ENCODE measurements at places on chromosomes 2 and 18.

DNA sequence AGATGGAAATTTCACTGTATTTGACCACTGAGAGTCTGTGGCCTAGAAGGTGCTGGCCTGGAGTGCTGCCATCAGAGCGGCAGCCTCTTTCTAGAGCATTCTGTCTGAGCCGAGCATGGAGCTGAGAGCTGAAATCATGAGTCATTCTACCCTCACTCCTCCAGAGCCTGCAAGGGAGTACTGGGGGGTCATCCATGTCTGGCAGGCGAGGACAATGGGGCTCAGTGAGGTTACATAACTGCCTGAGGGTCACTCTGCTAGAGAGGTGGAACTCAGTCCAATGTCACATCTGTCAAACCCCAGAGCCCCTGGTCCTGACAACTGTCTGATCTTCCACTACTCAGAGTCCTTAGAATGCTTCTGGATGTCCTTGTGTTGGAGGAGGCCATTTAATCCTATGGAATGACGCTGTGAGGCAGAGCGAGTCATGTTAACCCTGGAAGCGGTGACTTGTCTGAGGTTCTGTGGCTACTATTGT is 65.3 kb downstream of the HAUS1 start:
- DNase-seq, result no peak

GRCh38 chr18:56921896-56922480 is 224.9 kb upstream of the BOD1L2 start:
- DNase-seq, result no peak

DNA sequence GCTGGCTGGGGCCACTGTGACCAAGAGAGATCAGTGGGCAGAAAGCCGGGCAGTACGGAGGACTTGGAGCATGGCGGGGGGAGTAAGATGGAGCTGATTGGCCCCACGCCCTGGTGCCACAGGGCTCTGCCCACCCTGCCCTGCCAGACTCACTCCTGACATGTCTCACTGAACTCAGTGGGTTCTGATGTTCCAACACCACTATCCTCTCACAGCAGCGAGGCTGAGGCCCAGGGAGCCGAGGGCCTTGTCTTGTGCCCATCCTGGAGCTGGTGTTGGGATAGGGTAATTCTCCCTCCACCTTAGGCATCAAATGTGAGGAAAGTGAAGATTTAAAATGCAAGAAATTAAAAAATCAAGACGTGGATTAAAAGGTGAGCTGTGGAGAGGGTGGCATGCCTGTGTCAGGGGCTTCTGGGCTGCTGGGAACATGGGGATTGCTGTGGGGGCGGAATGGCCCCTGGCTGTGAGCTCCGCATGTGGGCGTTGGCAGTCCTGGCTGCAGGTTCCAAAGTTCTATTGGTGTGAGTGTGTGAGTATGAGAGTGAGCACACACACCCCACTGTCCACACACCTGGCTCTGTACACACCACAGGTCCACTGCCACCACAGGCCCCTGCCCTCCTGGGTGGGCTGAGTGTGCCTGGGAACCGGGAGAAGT is 283.5 kb upstream of the HS6ST1 start:
- no peak for DNase-seq

DNA sequence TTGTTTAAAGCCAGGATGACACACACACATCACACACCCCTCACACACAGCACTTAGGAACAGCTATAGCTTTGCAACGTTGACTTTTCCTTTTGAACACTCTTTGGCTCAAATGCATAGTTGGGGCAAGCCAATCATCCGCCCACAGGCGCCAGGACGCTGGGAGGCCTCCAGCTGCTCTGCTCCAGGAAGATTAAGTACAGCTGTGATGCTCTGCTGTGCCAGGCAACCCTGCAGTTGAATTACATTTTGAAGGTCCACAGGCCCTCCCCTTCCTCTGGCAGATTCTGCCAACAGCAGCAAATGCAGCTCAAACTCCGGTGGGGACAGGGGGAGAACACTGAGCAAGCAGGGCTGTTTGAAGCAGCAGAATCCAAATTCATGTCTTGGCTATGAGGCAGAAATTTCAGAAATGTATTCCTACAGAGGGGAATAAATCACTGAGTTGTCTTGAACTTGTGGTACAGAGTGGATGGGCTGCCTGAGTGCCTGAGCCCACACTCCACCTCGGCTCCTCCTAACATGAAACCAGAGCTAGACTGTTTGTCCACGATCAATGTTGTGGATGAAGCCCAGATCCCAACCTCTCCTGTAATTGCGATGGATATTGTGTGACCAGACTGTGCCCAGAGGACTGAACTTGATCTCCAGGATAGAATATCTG is 86.5 kb upstream of the PPP1CB start:
- peak; percentile 62 for DNase-seq

DNA sequence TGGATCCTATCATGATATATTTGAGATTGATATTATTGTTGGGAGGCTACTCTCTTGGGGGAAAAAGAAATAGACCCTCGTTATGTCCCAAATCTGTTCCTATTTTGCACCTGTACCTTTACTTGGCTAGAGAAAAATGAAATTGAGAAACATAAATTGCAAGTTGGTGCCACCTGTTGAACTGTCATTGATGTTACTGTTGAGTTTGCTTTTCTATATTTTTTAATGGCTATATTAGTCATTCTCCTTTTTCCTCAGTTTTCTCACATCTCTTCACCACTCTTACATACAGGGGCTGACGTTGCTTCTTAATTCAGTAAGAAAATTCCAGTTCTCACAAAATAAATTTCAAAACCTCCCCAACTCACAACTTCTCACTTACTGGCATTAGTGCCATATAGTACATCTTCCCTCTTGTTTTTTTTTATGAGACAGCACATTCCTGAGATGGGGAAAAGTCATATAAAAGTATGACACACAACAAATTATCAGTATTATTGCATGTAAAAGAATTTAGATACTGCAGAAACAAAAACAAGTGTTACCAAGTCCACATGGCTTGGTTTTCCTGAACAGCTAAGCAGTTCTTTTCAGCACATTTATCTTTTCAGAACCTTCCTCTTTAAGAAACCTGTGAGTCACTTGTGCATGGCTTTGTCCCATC is 348.3 kb upstream of the DSEL start:
- DNase-seq, result peak; percentile 99

- no peak for DNase-seq
Measured at GRCh38 chr2:163717993-163718680, 17.7 kb downstream of the FIGN start.

- DNase-seq, result no peak
Measured at GRCh38 chr2:112010751-112011150, 44.3 kb upstream of the TMEM87B start.

DNA sequence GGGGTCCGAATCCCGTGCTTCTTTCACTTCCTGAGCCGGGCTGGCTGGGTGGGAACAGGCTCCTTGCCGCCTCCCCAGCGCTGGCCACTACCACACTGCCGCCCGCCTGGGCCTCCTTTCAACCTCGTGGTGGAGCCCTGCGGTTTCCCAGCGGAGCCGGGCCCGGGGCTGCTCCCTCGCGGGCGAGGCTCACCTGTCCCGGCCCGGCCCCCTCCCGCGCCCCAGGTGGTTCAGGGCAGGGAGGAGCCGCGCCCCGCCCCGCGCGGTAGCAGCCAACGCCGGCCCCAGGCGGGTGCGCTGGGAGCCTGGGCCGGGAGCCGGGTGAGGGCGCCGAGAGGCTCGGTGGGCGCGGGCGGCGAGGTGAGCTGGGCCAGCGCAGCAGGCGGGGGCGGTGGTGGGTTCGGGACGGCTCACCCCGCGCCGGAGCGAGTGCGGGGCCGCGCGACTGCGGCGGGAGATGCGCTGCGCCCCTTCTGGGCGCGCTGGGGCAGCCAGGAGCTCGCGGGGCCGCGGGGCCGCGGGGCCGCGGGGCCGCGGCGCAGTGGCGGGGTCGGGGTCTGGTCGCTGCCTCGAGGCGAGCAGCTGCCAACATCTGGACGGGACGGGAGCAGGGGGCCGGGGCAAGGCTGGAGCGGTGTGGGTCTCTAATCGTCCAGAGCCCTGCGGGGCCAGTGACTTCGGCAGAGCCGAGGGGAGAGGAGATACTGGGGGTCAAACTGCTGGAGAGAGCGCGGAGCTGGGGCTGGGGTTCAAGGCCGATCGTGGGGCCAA is at the start of gene LYPD6B:
Gene LYPD6B, plus strand, starts transcription at position 258 of the 771 bp plus-strand sequence. CDS start 92,250 bp downstream, outside the sequence.
- DNase-seq, result no peak

- no peak for DNase-seq
Measured at GRCh38 chr2:69773206-69773605, 31.3 kb downstream of the ANXA4 start.

- no peak for DNase-seq
Measured at GRCh38 chr18:32803568-32803967, 30.7 kb upstream of the KLHL14 start.

DNA sequence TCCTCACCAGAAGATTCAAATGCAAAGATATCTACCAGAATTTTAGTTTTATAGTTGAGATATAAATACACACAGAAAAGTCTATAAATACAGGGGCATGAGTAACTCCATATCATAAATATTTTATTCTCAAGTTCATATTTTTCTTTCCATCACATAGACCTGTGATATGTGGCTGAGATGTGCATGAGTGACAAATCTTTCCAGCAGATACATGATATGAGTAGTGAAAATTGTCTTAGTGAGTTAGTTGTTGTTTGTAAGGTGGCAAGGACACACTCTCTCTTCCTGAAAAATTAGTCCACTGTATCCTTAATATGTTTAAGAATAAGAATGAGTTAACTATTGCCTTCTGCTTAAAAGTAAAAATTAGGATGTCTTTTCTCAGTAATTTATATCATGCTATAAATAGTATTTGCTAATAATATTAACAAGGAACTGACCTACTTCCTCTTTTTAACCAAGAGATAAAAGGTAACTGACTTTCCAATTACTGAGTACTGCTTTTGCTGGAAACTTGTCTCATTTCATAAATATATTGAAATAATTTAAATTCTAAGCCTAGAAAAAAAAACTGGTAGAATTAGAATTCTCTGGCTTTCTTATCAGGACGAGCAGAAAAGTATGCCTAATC is 85.2 kb upstream of the SESTD1 start:
- no peak for DNase-seq

GRCh38 chr2:221458578-221458977 is 113.5 kb downstream of the EPHA4 start:
- no peak for DNase-seq

DNA sequence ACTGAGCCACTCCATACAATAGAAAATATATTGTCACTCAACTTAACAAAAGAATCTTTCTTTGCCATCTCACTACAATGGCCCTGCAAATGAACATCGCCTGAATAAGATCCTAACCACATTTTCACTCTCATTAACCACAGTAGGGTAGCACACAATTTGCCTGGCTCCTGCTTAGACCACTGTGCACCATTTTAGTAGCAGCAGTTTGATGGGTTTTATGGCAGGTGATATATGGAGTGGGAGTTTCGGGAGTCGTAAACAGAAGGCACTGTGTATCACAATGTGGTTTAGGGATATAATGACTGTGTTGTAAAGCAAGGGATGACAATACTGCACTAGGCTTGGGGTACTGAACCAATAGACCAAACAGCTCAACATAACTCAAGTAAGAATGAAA is 617.4 kb downstream of the BCL11A start:
- no peak for DNase-seq

GRCh38 chr18:61823595-61823994 is 69.2 kb downstream of the RNF152 start:
- no peak for DNase-seq

GRCh38 chr2:238439917-238440316 is 13.2 kb downstream of the ASB1 start:
- no peak for DNase-seq

DNA sequence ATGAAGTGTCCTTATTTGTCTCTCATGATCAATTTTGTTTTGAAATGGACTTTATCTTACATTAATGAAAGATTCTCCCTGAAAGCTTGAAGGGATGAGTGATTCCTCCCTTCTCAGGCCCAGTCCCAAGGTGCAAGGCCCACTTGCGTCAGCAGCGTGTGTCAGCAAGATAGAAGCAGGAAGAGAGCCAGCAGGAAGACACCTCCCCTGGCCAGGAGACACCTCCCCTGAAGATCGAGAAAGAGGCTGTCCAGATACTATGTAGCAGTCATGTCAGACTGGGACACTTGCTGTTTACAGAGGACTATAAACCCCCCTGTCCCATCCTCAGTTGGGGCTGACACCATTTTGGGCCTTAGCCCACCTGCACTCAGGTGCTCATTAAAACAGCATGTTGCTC is 38.3 kb downstream of the TIMM21 start:
- DNase-seq, result no peak

GRCh38 chr18:3808985-3809780 is 359.2 kb downstream of the TGIF1 start:
- no peak for DNase-seq

GRCh38 chr18:36189486-36189885 is 2.2 kb downstream of the MOCOS start:
- no peak for DNase-seq

GRCh38 chr2:883803-884748 is 66.6 kb upstream of the SNTG2 start:
- DNase-seq, result no peak

GRCh38 chr2:160516547-160517365 is 23.1 kb upstream of the RBMS1 start:
- DNase-seq, result no peak

DNA sequence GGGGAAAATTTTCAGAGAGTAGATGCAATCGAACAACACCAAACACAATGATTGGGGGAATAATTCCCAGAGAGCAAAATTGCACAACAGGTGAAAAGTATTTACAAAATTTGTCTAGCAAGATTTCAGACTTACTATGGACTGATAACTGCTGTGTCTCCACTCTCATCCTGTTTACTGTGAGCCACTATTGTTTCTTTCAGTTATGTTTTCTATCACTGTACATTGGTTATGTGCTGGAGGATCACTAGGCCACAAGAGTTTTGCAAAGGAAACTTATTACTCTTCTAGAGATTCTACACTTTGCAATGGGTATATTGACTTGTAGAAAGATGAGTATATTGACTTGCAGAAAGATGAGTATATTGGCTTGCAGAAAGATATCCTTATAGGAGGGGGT is 934.1 kb upstream of the CRIM1 start:
- no peak for DNase-seq

GRCh38 chr2:68045342-68045741 is 17.5 kb downstream of the C1D start:
- DNase-seq, result no peak

DNA sequence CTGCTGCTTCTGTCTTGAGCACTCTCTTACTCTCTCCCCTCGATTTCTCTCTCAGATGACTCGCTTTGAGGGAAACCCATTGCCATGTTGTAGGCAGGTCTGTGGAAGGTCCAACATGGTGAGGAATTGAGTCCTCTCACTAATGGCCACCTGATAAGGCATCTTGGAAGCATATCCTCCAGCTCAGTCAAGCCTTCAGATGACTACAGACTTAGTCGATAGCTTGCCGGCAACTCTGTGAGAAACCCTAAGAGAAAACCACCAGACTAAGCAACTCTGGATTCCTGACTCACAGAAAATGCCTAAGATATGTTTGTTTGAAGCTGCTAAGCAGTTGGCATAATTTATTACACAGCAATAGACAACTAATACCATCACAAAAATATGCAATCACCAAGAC is 51.2 kb downstream of the WDR75 start:
- no peak for DNase-seq

- DNase-seq, result no peak
Measured at GRCh38 chr2:127754186-127754585, 52.9 kb downstream of the SFT2D3 start.

GRCh38 chr2:33927756-33928155 is 328.7 kb upstream of the FAM98A start:
- DNase-seq, result no peak

Data from GM04503 (cell line).